ENCODE measurements at places on chromosomes 1 and 21. TPM values are rescaled to one million over a fixed set of nuclear protein-coding genes. Genes with fewer than 3 reads are reported as not detected.

DNA sequence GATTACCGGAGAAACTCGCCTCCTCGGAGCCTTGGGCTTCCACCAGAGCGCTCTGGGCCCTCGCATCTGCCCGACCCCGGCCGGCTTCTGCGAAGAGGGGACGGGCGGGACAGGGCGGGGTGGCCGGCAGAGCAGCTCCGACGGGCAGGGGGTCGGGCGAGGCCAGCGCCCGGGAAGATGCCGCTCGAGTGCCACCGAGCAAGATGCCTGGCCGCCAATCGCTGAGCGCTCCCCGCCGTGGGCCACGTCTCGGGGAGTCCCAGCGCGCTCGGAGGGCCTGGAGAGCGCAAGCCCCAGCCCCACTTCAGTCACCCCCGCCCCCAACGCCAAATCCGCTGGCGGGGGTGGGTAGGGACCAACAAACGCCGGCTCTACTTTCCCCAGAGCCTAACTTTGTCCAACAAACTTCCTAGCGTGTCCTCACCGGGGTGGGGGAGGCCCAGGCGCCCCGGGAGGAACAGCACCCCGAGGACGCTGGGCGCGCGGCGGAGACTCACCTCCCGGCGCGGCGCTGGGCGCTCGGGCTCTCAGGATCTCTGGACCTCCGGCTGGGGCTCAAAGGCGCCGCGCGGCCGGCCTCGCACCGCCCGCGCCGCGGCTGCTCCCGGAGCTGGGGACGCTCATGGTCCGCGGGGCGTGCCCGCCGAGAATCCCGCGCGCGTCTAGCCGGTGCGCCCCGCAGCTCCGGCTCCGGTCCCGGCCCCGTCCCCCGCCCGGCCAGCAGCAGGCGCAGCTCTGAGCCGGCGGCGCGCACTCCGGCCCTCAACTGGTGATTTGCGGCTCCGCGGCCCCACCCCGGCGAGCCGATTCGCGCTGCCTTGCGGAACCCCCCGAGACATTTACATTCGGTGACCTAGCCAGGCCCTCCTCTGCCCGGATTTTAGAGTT, at the start of gene BCAR3:
TSS of gene BCAR3 (minus strand) at position 737 of the 888 bp plus-strand sequence. CDS start 6,907 bp downstream, outside the sequence.
- H3K4me3 ChIP-seq: no peak within 1 kb of the TSS
- H3K27me3 ChIP-seq: peaks cover 5% of the 10 kb centered on the region
- no peaks in the 10 kb centered on the region for H3K36me3 ChIP-seq
- DNase-seq: no peak
- H3K27ac ChIP-seq: no peak within 1 kb of the TSS
- no peaks in the 10 kb centered on the region for H3K4me1 ChIP-seq

DNA sequence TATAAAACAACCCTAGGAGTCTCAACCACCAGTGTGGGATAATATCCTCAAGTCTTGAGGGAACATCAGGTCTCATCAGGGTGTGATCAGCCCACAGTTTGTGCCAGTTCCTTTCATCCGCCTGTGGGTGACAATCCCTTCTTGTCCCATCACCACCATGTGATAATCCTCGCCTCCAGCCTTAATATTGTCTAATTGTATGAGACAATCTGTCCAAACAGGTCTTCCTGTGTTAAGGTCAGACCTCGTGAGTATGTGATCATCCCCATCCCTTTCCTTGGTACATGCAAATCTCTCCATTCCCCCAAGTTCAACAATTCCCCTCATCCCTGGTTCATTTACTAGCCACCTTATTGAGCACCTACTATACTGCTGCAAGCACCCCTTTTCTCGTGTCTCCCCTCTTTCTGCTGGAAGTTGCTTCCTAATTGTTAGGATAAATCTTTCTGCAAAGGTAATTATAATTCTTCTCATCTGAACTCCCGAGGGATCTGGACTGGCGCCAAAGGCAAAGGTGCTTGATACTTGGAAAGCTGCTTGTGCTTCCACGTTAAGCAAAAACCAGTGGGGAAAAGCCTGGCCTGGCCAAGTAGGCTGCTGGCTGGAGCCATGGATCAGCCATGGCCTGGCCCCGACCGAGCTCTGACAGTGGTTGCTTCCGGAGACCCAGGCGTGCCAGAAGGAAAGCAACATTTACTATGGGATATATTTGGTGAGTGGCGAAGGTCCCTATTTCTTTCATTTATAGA, 92.5 kb downstream of the RNF220 start:
- peaks cover 5% of the 10 kb centered on the region for H3K27me3 ChIP-seq
- DNase-seq: no peak
- H3K4me3 ChIP-seq: no peak overlapping the region

The C1orf87 gene
- not detected for total RNA-seq

- H3K36me3 ChIP-seq: no peaks in the 10 kb centered on the region
- no peaks in the 10 kb centered on the region for H3K27me3 ChIP-seq
Observed at GRCh38 chr21:25556091-25556490, 51.2 kb downstream of the MRPL39 start.

DNA sequence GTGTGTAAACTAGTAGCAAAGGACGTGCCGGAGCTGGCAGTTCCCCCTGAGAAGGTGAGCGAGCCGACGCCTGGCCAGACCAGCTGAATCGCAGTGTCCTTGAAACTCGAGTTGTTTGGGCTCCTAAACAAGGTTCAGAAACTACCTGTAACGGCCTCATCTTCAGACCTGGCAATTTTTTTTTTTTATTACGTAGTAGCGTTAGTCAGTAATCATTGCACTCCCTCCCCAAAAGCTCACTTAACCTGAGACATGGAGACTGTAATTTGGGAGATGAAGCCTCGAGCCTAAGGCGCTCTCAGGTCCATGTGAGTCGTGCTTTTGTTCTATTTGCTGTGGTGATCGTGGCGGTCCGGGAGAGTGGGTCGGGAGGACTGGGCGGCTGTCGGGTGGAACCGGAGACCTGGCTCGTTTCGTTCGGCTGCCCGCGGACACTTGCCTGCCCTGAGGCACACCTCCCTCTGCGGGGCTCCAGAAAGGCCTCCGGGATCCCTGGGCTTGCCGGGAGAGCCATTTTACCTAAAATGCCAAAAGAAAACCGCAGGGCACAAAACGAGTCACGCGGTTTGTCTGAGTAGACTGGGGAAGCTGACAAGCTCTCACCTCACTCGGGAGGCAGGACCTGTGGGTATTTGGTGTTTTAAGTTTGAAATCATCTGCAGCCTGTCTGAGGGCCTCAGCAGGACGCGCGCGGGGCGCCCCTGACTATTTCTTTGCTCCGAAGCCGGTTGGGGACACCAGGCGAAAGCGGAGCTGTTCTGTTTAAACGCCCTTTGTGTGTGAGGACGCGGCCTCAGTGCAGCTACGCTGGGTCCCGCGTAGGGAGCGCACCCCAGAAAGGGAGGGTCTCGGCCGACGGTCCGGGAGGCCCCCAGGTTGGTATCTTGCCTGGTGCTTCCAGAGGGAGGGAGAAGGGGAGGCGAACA, 722 bp downstream of the LHX8 start:
- H3K27me3 ChIP-seq: peaks cover 18% of the 10 kb centered on the region
- H3K4me3 ChIP-seq: no peak overlapping the region
- no peaks in the 10 kb centered on the region for H3K4me1 ChIP-seq
- no peak for DNase-seq
- no peak overlapping the region for H3K27ac ChIP-seq
- no peaks in the 10 kb centered on the region for H3K36me3 ChIP-seq

DNA sequence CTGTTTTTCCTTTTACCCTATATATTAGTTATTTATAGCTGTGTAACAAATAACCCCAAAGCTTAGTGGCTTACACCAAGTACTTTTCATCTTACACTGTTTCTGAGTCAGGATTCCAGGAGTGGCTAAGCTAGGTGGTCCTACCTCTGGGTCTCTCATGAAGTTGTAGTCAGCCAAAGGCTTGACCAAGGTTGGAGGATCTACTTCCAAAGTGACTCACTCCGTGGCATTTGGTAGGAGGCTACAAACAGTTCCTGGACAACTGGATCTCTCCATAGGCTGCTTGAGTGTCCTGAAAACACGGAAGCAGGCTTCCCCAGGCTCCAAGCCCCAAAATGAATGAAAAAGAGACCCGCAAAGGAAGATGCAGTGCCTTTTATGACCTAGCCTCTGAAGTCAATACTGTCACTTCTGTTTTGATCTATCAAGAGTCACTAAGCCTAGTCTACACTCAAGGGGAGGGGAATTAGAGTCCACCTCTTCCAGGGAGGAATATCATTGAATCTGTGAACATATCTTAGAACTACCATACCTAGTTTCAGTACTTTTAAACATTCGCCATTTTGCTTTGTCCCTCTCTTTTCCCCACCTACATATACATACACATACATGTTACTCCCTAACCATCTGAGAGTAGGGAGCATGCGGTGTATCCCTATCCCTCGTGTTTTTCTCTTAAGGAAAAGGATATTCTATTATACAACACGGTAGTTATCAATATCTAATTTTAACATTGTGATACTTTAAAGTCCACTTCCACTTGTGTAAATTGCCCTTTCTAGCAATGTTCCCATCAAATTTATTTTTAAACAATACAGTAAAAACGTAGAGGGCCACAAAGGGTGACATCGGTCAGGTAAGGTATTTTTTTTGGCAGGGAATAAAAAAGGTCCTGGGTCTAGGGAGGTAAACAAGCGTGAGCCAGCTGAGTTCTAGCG, 67.2 kb downstream of the SLC35A3 start:
- peaks cover 37% of the 10 kb centered on the region for H3K4me1 ChIP-seq
- no peaks in the 10 kb centered on the region for H3K36me3 ChIP-seq
- no peak for DNase-seq
- no peaks in the 10 kb centered on the region for H3K27me3 ChIP-seq
- H3K27ac ChIP-seq: peak overlapping the region; percentile 98

DNA sequence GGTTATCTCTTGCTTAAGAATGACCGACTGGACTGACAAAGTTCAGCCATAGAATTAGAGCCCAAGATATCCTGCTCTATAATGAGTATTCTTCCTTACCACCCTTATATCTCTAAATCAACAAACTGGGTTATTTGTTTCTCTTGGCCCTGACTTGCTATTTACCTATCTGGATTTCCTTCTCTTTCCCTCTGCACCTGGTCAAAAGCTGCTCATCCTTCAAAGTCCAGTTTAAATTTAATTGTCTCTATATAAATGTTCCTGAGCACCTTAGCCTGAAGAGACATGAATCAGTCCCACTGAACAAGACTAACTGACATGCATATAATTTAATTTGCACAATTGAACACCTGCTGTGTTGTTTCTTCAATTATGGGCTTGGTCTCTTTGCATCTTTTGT, 127.1 kb upstream of the KCNJ15 start:
- no peak for DNase-seq
- H3K4me3 ChIP-seq: no peak overlapping the region
- no peaks in the 10 kb centered on the region for H3K4me1 ChIP-seq
- H3K36me3 ChIP-seq: no peaks in the 10 kb centered on the region
- no peaks in the 10 kb centered on the region for H3K27me3 ChIP-seq

The LYPD8 gene
- total RNA-seq: not detected

The TRIM63 gene
- not detected for total RNA-seq

GRCh38 chr1:116218922-116219321, 107.7 kb downstream of the MAB21L3 start:
- DNase-seq: no peak
- no peaks in the 10 kb centered on the region for H3K4me1 ChIP-seq
- H3K4me3 ChIP-seq: no peak overlapping the region
- H3K27me3 ChIP-seq: no peaks in the 10 kb centered on the region

- no peak overlapping the region for H3K27ac ChIP-seq
- H3K27me3 ChIP-seq: no peaks in the 10 kb centered on the region
- no peak overlapping the region for H3K4me3 ChIP-seq
Observed at GRCh38 chr1:176878750-176879536, 285.6 kb downstream of the ASTN1 start.

Data from CD8-positive, alpha-beta memory T cell (primary cell).